HS-27A (cell line): ENCODE measurements at places on chromosomes 12 and 14.

GRCh38 chr12:27896419-27896990 is 76.0 kb downstream of the PTHLH start:
- no peak for DNase-seq

DNA sequence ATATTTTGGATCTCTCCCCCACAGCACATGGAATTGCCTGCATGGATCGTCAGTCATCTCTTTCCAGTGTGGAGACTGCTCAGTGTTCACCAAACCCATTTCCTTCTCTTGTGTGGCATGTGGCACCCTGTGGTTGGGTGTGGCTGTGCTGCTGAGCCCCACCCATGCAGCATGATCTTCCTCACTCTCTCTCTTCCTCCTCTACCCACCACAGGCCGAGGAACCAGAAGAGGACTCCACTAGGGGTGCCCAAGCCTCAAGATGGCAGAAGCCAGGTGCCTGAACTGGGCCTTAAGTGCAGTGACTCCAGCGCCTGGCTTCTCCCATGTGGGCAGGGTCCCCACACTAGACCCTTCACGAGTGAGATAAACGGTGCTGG is 66.8 kb upstream of the GPR68 start:
- DNase-seq: no peak

GRCh38 chr14:91466192-91466591 is 43.9 kb downstream of the PPP4R3A start:
- DNase-seq: no peak

- DNase-seq: no peak
Measured at GRCh38 chr14:25350802-25351201, 300.9 kb upstream of the STXBP6 start.
